ENCODE measurements at places on chromosomes 1 and 21.
A peak's percentile ranks its signal among the peaks of the same experiment; 100 is the strongest.

GRCh38 chr1:186611156-186611555 lies 69.1 kb downstream of the PTGS2 start:
- DNase-seq, result no peak

GRCh38 chr1:80066060-80066459 lies 1059.5 kb upstream of the ADGRL4 start:
- no peak for DNase-seq

GRCh38 chr1:78839704-78840277 lies 166.7 kb downstream of the ADGRL4 start:
- DNase-seq, result peak; percentile 39

- no peak for DNase-seq
Measured at GRCh38 chr1:245345191-245345884, 190.6 kb downstream of the KIF26B start.

DNA sequence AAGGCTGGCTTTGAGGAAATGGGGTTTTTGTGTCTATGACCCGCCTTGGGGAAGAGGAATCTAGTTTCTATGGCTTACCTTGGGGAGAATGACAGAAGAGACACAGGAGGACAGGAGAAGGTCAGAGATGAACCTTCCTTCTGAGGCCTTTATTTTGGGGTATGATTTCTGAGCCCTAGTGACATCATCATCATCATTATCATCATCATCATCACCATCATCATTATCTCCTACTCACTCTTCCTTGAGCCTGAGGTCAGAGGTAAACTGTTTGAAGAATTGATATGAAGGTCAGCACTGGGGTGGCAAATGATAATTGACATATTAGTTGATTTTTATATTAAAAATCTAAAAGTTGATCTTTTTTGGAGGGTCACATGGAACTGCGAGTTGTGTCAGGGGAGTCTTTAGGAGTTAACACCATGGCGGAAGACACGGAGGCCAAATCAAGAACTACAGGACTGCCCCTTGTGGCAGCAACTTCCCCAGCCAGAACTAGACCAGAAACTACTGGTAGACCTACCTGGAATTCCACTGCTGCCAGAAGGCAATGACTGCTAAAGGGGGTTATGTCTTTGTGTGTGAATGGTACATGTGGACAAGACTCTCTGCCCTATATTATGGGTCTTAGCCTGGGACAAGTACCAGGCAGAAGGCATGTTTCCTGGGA lies 49.8 kb upstream of the WLS start:
- no peak for DNase-seq

DNA sequence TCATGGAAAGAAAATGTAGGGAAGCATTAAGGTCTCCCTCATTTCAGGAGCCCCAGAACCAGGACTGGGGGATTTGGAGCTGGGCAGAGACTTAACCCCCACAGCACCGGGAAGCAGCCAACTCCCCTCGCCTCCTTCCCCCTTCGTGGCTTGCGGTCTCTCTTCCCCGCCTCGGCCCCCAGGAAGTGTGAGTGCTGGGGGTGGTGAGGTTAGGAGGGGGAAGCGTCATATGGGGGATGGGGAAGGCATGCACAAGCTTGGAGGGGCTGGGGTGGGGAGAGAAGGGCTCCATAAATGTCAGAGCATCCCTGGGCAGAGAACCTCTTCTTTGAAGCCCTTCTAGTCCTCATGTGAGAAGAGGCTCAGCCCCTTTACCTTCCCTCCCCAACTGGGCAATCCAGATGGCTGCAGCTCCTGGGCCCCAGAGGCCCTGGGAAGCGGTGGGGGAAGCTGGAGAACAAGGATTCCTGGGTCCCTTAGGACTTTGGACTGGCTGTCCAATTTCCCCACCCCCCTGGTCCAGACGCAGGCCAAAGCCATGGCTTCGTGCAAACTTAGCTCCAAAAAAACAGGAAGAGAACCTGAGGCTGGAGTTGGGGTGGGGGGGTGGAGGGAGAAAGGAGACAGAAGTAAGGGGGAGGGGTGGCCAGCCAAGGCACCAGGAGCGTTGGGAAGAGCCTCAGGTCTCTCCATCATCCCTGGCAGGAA lies 7.8 kb downstream of the ZBTB7B start:
- DNase-seq, result no peak

GRCh38 chr1:15027515-15027986 lies 126.0 kb upstream of the TMEM51 start:
- DNase-seq, result peak; percentile 80

DNA sequence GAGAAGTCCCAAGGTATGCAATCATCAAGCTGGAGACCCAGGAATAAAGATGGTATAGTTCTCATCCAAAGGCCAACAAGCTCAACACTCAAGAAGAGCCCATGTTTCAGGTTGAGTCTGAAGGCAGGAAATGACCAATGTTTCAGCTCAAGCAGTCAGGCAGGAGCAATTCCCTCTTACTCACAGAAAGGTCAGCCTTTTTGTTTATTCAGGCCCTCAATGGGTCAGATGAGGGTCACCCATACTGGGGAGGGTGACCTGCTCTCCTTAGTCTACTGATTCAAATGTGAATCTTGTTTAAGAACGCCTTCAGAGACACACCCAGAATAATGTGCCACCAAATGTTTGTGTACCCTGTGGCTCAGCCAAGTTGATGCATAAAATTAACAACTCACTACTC lies 262.4 kb downstream of the USP25 start:
- no peak for DNase-seq

DNA sequence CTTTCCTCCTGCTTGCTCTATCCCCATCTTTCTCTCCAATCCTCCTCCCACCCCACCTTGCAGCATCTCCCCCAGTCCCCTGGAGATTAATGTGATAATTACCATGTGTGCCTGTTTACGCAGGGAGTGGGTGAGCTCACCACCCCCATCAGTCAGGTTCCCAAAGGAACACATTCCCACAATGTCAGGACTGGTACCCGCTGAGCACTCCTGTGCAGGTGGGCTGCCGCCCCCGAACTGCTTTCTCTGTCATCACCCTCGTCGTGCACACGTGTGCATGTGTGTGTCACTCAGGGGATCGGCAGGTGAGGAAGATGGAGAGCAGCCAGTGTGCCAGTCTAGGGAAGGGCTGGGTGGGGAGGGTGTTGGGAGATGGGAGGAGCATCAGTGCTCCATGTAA lies 163.4 kb downstream of the CACNA1E start:
- no peak for DNase-seq

DNA sequence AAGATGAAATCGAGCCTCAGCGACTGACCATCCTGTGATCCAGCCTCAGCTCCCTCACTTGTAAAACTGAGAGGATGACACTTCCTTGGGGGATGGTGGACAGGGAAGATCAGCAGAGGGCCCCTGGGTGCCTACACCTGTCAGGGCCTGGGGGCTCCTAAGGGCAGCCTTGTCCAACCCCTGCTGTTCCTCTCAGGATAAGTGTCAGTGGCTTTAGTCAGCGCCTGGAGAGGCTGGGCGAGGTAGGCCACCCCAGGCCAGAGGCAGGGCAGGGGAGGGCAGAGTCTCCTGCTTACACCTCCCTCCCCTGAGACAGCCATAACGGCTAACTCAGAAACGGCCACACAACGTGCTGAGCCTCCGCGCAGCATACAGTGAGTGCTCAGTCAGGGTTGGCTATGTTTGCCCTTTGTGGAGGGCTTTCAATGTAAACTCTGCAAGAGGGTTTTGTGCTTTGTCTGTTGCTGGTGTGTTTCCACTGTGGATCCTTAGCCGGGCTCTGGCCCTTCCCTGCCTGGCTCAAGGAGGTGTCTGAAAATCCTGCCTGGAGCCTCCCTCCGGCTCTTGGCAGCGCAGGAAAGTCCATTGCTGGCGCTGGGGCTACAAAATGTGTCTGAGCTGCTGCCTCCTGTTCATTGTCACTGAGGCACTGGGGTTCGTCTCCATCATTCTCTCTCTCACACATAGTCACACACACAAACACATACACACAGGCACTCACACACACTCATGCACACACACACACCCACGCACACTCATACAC lies 588.4 kb downstream of the PTPRU start:
- DNase-seq, result no peak

GRCh38 chr1:85349224-85349623 lies 72.8 kb upstream of the BCL10 start:
- no peak for DNase-seq

DNA sequence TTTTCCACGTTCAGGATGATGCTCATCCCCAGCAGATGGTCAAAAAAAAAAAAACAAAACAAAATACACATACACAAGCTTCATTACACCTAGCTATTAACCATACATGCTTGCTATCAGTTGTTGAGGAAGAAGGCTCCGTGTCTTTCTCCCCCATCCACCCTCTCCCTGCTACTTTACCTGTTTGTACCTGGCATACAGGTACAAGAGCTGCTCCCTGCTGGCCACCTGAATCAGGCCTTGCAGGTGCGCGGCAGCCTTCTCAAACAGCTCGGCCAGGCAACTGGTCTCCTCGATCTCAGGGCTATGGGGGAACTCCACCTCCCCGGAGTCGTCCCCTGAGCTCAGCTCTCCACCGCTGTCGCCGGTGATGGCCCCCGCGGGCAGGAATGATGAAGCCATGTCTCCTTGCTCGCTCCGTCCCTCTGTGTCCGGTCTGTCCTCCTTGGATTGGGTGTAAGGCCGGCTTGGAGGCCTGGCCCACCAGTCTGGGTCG lies 464 bp downstream of the ACBD6 start:
- DNase-seq, result peak; percentile 91

GRCh38 chr1:171366085-171366484 lies 52.1 kb downstream of the FMO4 start:
- peak; percentile 87 for DNase-seq

GRCh38 chr1:55623311-55623710 lies 408.1 kb upstream of the USP24 start:
- peak; percentile 13 for DNase-seq

DNA sequence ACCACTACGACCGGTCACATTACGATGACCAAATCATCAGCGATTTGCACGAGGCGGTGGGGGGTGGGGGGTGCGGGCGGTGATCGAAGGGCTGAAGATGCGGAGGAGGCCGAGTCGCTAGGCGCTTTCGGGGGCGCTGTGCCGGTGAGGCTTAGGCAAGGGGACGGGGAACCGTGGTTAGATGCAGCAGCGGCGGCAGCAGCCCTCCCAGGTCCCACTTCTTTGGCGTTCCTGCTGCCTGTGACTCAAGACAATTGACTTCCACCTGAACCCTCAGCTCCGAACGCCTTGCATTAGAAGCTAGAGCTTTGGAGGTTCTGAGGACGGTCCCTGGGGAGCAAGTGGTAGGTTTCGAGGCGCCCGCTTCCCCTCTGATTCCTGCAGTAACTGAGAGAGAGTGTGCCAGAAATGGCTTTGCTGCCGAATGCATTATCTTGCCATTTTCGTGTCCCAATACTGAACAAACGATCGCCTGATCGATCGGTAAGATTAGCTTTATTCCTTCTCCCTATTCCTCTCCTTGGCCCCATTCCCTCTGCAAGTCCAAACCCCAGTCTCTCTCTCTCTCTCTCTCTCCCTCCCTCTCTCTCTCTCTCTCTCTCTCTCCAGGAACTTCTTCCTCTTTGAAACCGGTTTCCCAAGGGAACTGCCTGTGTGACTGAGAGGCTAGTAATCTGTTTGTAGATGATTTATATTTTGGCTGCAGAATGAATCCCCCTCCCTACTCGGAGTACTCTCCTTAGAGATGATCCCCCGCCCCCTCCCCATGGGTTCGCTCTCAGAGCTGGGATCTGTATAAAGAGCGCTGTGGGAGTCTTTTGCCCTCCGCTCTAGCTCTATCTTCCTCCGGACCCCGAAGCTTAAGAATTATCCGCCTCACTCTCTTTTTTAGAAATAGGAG lies 735 bp upstream of the BRINP3 start:
- peak; percentile 74 for DNase-seq

DNA sequence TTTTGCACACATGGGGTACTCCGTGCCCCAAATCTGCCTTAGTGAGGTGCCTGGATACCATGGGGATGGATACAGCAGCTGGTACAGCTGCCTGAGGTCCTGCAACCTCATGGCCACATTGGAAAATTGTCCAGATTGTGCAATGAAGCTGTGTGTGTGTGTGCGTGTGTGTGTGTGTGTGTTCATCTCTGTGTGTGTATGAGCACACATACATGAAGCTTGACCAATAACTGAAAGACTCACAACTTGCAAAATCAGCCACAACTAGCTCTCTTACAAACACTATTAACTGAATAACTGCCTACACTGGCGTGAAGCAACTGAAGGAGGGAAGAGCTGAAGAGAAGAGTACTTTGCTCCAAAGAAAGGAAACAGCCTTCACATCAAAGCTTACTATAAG lies 78.1 kb downstream of the ERG start:
- DNase-seq, result no peak

DNA sequence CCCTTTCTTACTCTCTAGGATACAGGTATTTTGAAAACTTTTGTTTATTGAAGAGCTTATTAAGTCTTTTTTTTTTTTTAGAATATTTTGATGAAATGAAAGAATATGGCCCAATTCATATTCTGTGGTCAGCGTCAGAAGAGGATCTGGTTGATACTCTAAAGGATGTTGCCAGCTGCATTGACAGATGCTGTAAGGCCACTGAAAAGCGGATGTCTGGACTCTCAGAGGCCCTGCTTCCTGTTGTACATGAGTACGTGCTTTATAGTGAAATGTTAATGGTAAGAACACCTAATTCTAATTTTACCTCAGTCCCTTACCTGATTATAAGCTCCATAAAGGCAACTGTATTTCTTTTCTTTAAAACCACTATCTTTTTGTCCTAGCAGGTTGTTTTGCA lies 37.1 kb downstream of the SNX7 start:
- DNase-seq, result no peak

GRCh38 chr1:231564373-231564772 lies 35.9 kb downstream of the TSNAX start:
- DNase-seq, result no peak

DNA sequence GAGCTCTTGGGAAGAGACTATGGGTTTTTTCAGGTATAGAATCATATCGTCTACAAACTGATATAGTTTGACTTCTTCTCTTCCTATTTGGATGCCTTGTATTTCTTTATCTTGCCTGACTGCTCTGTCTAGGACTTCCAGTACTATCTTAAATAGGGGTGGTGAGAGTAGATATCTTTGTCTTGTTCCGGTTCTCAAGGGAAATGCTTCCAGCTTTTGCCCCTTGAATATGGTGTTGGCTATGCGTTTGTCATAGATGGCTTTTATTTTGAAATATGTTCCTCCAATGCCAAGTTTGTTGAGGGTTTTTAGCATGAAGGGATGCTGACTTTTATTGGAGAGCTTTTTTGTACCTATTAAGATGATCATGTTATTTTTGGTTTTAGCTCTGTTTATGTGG lies 170.3 kb downstream of the PTGER3 start:
- DNase-seq, result no peak

GRCh38 chr1:173420330-173420806 lies 56.8 kb upstream of the PRDX6 start:
- DNase-seq, result peak; percentile 85

GRCh38 chr1:231734417-231734816 lies 107.8 kb downstream of the DISC1 start:
- no peak for DNase-seq

DNA sequence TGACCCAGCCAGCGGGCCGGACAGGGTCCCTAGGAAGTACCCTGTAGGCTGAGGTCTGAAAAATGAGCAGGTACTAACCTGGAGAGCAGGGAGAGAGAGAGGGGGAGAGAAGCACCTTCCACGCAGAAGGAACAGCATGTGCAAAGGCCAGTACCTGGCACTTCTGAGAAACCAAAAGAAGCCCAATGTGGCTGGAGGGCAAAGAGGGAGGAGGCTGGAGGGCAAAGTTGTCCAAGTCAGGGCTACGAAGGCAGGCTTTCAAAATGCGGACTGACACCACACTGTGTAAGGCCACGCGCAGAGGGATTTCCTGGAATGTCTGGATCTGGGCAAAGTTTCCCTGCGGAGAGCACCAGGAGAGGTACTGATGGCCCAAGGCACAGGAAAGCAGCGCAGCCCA lies 64.4 kb downstream of the SSBP3 start:
- DNase-seq, result no peak
